NCI-H524 (cell line): ENCODE measurements at places on chromosomes 6 and 20.

- no peak for DNase-seq
Measured at GRCh38 chr6:149541139-149541538, 4.7 kb downstream of the PPIL4 start.

DNA sequence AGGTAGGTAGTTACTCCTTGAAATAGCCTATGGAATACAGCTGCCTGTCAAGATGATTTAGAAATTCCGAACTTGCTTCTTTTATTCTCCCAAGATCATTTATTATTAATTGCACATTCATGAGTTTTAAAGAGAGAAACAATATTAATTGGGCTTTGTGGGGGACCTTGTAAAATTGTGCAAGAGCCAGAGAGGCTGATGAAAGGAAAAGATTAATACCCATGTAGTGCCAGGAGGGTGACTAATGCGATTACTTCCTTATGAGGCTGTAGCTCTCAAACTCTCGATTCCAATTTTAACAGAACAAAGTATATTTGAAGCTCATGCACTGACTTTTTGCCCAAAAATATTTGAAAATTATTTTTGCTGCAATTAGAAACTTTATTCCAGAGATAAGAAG lies 423.8 kb upstream of the ID4 start:
- DNase-seq = no peak

- no peak for DNase-seq
Measured at GRCh38 chr20:51610761-51611624, 68.5 kb upstream of the NFATC2 start.

DNA sequence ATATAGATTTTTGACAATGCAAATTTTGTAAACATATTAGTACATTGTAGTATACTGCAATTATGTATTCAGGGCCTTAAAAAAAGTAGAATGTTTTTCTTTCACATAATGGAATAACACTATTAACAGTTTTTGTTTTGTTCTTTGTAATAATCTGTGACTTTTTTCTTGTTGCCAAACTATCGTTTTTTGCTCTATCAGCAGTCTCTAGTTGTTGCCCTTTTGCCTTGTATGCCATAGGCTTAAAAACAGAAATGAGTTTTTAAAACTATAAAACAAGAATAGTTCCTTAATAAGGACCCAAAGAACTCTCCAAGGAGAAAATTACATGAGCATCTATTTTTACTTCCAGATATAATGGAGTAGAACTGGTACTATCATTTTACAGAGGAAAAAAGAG lies 29.5 kb downstream of the REPS1 start:
- no peak for DNase-seq

- DNase-seq = no peak
Measured at GRCh38 chr6:122623279-122623678, 13.1 kb downstream of the PKIB start.

- no peak for DNase-seq
Measured at GRCh38 chr20:44146272-44146671, 40.7 kb downstream of the JPH2 start.

DNA sequence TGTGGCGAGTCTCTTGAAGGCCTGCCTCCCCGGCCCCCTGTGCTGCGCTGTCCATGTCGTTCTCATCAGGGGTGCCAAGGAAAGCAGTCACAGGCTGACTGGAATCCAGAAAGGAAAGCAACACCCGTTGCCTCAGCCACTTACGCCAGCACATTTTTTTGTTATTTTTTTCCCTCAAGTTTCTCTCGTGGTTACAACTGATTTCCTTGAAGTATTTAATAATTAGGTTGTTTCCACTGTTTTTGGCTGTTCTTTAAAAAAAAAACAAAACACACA lies 17.9 kb upstream of the SLC22A1 start:
- DNase-seq = no peak

GRCh38 chr6:125001684-125002405 lies 39.6 kb downstream of the RNF217 start:
- no peak for DNase-seq

DNA sequence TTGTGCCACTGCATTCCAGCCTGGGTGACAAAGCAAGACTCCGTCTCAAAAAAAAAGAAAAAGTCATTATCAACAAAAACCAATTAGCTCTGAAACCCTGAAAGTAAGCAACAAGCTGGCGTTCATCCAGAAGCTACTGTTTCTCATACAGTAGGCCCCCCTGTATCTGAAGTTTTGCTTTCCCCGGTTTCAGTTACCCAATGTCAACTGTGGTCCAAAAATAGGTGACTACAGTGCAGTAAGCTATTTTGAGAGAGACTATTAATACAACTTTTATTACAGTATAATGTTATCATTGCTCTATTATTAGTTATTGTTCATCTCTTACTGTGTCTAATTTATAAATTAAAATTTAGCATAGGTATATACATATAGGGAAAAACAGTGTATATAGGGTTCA lies 135.1 kb downstream of the KIF16B start:
- DNase-seq = no peak

DNA sequence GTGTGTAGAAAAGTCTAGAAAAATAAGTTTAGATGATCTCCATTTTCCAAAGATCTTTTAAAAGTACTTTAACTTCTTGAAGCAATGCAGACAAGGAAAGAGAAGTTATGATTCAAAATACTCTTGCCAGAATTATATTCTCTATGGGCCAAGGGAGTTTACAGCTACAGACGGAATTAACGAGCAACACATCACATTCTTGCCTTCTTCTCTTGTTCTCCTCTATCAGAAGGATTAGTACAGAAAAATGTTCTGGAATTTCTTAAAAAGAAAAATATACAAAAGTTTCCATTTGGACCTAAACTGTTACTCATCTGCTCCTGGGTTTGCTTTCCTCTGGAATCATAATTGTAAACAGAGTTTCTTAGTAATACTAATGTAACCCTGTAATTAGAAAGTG lies 284.7 kb upstream of the HSF2 start:
- DNase-seq = no peak

GRCh38 chr6:110357298-110357663 lies 868 bp downstream of the METTL24 start:
- peak; percentile 79 for DNase-seq

DNA sequence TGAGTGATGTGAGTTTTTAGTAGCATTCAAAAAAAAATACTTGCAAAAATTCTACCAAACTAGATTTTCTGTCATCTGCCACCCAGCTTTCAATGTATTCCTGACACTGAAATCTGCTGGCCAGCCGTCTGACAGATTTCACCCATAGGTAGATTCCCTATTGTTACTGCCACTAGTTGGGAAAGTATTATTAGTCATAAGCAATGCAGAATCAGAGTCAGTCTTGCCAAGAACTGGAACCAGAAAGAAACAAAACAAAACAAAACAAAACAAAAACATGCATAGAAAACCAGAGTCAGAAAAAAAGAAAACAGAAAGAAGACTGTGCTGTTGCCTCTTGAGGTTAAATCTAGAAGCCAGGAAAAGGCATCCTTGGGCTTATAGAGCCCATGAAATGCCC lies 293.1 kb upstream of the KCNQ5 start:
- no peak for DNase-seq

DNA sequence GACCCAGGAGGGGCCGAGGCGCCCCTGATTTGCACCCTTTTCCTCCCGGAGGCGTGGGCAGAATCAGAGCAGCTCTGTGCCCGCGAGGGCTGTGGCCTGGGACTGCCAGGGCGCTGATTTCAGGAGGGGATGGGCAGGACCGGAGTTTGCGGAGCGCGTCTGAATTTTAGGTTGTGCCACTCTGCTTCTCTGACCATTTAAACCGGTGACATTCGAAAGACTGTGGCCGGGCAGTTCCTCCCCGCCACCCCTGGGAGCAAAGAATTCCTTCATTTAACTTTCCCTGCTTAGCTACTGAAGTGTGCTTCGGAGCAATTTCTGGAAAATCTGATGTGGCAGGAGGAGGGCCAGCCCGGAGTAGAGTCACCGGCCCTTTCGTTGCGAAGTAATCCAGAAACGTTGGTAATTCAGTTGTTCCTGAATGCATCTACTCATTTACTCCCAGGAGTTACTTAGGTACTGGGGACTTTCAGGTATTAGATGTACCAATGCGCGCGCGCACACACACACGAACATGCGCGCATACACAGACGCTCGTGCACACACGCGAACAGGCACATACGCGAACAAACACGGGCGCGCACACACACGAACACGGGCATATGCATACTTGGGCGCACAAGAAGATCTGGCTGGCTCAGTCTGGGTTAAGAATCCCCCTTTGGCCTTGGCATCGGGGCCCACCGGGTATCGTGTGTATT lies 568 bp downstream of the CCDC170 start:
- DNase-seq = peak; percentile 63

- DNase-seq = no peak
Measured at GRCh38 chr20:57428324-57429158, 37.3 kb downstream of the RBM38 start.

DNA sequence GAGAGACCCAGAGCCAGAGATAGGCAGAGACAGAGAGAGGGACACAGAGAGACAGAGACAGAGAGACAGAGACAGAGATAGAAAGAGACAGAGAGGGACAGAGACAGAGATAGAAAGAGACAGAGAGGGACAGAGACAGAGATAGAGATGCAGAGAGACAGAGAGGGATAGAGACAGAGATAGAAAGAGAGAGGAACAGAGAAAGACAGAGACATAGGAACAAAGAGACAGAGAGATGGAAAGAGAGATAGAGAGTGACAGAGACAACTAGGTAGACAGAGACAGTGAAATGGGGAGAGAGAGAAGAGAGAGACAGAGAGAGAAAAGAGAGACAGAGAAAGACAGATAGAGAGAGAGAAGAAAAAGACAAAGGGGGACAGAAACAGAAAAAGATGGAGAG lies 165.4 kb upstream of the FOXQ1 start:
- DNase-seq = no peak

- DNase-seq = no peak
Measured at GRCh38 chr6:79373880-79374279, 139.4 kb upstream of the HMGN3 start.

DNA sequence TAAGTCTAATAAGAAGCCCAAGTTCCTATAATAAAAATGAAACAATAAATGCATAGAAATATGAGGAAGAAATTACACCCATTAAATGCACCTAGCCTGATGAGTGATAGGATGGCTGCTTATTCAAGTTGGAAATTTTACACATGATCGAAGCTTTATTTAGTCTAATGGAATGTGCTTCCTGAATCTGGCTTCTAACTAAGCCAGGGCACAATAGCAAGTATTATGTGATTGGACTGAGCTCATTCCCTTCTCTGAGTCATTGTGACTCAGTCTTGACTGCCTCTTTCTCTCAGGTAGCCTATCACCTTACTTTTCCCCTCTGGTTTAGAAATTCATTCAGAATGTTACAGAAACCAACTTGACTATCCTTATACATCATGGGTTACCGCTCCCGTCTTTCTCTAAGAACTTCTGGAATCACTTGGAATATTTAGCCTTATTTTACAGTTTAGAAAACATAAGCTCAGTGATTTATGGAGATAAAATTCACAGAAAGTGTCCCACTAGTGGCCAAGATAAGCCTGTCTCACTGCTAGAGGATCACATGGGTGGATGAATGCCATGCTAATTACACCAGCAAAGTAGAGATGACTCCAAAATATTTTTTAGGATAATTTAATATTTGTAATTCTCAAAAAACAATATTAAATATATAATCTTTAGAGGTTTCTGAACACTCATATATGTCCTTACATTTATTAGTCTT lies 505.3 kb upstream of the JAG1 start:
- DNase-seq = no peak

DNA sequence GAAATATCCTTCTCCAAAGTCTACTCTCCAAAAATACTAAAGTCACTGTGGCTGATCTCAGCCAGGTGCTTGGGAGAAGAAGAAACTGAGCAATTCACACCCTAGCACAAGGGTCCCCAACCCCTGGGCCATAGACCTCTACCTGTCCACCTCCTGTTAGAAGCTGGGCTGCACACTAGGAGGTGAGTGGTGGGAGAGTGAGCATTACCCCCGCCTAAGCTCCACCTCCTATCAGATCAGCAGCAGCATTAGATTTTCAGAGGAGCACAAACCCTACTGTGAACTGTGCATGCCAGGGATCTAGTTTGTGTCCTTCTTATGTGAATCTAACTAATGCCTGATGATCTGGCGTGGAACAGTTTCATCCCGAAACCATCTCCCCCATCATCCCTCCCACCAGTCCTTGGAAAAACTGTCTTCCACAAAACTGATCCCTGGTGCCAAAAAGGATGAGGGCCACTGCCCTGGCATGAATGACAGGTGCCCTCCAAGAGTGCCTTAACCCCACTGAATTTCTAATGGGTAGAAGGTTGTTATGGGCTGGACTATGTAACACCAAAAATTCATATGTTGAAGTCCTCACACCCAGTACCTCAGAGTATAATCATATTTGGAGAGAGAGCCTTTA lies 109.2 kb upstream of the CDYL start:
- DNase-seq = no peak

DNA sequence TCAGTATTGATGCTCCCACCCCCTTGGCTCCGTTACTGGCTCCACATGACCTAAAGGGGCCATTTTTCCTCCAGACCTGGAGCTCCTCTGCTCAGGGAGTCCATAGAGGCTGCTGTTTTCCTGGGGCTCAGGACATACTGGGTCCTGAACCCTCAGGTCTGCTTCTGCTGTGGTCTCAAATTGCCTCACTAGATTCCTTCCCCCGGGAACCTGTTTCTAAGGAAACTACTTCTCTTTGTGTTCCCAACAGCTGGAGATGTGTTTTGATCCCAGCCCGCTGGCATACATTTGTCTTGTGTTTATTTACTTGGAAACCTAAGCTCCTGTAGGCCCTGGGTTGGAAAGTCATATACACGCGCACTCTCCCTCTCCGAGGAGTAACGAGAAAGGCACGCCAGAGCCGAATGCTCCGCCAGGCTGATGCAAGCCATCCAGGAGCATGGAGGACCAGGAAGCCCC lies 222.8 kb downstream of the UST start:
- DNase-seq = no peak

DNA sequence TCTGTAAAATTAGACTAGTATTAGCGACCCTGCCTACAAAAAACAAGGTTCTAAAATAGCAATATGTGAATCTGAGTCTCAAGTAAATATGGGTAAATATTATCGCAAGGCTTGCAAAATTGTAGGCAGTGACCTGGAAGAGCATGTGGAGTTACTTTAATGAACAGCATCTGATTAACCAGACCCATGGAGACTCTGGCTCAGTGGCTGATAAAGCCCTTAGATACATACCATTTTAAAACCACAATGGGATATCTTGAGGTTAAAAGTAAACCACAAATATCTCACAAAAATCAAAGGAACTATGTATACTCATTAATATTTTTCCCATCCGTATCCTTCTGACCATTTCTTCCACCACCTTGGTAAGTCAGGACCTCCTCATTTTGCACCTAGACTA lies 187.0 kb downstream of the MTFR2 start:
- no peak for DNase-seq

GRCh38 chr6:168791917-168792316 lies 350.9 kb downstream of the SMOC2 start:
- DNase-seq = no peak

DNA sequence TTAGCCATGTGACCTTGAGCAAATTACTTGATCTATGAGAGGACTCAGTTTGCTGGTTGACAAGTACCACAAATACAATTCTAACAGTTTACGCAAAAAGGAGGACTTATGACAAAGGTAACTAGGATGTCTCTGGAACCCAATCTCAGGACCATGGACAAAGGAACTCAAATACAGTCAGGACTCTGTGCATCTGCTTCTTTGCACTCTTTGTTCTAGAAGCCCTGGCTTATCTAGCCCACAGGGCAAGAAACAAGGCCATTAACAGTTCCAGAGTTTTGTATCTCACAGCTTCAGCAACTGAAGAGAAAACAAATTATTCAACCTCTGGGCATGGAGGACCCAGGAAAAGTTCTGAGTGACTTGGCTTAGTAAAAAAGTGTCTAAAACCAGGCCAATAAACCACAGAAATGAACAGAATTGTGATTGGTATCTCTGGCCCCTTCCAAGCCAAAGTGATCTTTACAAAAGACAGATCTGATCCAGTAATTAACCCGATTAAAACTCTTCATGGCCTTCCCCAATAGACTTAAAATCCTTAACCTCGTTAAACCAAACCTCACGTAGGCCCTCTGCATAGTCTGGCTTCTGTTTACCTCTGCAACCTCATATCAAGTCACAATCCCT lies 5.9 kb downstream of the WASF1 start:
- no peak for DNase-seq
